LoVo (cell line): ENCODE measurements at places on chromosomes 6 and 20.
A peak's percentile ranks its signal among the peaks of the same experiment; 100 is the strongest.

DNA sequence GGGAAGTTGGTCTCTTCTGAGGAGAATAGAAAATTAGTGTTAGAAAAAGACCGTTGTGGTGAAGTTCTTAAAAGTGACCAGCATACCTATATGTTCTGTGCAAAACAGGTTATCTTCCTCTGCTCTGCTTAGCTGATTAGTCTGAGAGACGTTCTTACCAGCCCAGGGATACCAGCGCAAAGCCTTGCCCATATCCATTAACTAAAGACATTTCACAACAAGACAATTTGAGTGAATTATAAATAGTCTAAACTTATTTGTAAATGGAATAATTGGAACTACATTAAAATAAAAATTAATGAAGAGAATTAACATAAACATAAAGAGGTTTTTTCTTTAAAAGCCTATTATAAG is 144.0 kb downstream of the PDE7B start:
- no peak for DNase-seq

DNA sequence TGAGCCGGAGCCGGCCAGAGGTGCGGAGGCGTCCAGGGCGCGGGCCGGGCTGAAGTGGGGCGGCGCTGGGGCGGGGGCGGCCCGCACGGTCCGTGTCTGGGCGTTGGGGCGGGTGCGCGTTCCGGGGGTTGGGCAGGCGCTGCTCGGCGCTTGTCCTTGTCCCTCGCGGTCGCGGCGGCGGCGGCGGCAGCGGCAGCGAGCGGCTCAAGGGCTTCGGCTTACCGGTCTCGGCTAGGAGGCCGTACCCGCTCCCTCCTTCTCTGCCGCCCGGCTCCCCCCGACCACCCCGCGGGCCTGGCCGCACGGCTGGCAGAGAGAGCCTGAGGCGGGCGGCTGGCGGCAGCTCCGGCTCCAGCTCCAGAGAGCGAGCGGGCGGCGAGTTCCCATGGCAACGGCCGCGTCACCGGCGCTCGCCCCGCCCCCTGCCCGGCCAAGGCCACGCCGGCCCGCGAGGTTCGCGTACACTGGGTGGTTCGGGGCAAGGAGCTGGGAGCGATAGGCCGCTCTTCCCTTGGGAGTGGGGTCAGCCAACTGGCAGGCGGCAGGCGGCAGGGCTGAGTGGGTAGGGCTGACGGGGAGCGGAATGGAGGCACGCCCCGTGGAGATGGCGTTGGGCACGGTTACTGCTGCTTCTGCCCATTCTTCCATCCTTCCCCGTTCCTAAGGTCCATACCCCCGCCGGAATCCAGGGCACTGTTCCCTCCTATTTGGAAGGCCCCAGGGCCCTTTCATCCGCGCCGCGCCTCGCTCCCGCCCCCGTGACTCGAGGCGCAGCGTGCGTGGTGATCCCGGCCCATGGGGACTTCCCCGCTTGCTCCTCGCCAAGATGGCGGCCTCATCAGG is at the start of gene LRRC73:
LRRC73 (minus strand) TSS at position 363 of the 843 bp plus-strand sequence. CDS start 561 bp downstream, outside the sequence.
- DNase-seq, result peak; percentile 83

- peak; percentile 73 for DNase-seq
Observed at GRCh38 chr6:36290668-36291620, 21.1 kb downstream of the PNPLA1 start.

- DNase-seq, result no peak
Observed at GRCh38 chr6:39140556-39141167, 25.7 kb upstream of the SAYSD1 start.

DNA sequence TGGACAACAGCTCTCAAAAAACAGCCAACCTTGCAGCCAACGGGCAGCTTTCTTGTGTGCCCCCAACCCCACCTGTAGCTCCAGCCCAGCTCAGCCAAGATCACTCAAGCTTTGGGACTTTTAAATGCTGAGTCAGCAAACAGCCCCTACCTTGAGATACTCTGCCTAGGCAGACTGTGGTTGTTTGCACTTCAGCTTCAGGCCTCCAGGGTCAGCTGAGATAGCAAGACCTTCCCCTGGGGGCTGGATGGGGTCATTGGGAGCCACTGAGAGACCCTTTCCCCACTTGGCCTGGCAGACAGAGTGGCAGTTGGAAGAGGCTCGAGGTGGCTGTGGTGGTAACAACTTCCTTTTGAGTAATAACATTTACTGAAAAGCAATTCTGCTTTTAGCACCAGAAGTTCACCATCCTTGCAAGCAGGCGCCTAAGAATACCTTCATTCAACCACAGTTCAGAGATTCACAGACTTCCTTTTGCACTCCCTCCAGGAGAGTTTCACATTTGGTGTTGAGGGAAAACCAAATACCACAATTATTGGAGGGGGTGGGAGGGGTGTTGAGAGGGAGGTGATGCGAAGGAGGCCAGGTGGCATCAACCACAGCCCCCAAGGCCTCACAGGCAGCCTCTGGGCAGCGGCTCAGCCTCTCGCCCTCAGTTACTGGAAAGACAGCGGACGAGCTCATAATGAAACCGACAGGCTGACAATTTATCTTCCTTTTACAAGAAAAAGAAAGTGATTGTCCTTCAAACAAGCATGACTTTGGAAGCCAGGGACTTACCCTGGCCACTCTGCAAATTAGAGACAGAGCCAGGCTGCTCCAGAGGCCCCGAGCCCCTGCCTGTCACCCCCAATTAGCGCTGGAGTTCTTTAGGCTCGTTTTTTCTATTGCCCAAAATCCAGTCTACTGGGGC is 148.1 kb downstream of the CEBPB start:
- no peak for DNase-seq

GRCh38 chr6:112485827-112486212 is 138.7 kb downstream of the RFPL4B start:
- no peak for DNase-seq

DNA sequence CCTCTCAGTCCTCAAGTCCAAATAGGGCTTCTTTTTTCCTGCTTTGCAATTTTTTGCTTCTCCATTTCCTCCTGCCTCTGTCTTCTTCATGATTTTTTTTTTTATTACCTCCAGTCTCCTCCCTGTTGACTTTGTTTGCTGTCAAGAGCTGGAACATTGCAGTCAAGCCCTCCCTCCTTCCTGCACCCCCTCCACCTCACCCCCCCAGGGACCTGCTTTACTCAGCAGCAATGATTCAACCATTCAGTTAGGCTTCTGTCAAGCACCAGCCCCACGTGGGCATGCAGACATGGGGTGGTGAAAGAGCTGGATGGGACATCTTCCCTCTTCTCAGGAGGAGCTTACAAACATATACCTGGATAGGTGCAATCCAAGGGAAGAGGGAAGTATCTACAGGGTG is 142.4 kb downstream of the LRFN2 start:
- no peak for DNase-seq

DNA sequence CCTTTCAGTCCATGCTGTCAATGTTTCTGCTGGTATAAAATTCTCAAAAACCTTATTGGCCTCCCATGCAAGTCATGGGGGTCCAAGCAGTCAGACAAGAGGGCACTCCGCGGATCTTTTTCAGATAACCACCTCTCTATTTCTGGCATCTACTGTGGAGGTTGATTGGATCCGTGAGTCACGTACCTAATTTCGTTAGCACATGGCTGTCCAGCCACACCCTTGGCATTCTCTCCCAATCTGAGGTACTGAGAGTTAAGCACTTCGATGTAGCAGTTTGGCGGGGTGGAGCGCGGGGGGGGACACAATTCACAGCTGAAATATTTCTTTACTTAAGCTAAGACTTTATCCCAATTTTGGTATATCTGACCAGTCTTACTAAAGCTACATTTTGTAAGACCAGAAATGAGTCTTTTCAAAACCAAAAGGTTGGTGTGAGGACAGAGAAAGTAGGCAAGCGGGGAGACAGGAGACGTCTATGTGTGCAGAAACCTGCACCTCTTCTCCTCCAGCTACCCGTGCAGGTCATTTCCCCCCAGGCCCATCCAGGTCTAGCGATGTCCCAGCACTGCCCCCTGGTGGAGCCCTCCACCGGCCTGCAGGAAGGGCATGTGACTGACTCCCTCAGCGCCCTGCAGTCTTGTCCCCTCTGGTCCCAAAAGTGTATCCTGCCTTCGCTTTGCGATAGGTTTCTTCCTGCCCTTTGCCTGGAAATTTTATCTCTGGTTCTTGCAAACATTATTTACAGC is 113.1 kb downstream of the ADAT2 start:
- no peak for DNase-seq

DNA sequence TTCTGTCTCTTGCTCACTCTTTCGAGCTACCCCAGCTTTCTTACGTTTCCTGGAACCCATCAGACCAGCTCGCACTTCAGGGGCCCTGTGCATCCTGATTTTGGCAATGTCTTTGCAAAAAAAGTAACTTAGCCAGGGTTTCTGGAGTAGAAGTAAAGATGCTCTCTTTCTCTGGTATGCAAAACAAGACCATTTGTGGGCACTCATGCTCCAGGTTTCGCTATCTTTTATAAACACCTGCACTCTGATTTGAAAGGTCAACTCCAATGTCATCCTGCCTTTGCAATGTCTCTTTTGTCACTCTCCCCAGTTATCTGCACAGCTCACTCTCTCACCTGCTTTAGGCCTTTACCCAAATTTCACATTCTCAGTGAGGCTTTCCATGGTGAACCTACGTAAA is 869.1 kb downstream of the QKI start:
- no peak for DNase-seq

- no peak for DNase-seq
Observed at GRCh38 chr6:27863962-27864905, 48.0 kb downstream of the OR2B2 start.

GRCh38 chr20:51698252-51698651 is 69.9 kb downstream of the ATP9A start:
- DNase-seq, result no peak

GRCh38 chr6:42969934-42970333 is 9.0 kb downstream of the PEX6 start:
- no peak for DNase-seq

- DNase-seq, result no peak
Observed at GRCh38 chr6:107620732-107621131, 130.8 kb downstream of the SOBP start.

- DNase-seq, result no peak
Observed at GRCh38 chr6:1735239-1735803, 125.6 kb downstream of the FOXC1 start.

DNA sequence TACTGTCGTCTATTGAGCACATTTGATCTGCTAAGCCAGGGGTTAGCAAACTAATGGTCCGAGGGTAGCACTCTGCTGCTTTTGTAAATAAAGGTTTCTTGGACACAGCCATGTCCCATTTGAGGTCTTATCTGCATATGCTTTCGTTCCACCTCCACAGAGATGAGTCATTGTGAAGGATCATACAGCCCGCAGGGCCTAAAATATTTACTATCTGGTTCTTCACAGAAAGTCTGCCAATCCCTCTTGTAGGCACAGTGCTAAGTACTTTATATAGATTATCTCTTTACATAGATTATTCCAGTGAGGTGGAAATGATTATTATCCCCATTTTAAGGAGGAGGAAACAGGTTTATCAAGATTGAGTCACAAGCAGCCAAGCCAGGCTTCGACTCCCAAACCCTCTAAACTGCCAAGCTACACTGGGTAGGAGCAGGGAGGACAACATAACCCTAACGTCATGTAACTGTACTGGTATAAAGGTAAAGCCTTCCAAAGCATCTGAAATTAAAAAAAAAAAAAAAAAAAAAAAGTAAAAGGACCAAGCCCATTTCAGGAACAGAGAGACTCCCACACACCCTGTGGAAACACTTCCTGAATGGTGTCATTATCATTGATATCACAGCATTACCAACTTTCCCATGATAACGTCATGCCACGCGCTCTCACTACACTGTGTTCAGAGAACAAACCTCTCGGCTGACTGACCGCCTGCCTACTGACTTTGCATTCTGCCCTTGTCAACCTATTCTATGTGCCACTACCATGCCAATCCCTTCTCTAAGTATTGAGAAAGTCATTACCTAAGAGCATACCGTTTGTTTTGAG is 101.0 kb downstream of the KIF16B start:
- peak; percentile 14 for DNase-seq
